ENCODE measurements at places on chromosomes 4 and X.

GRCh38 chr4:88779431-88779830 lies 81.8 kb upstream of the NAP1L5 start:
- DNase-seq = peak; percentile 47

GRCh38 chrX:154517101-154517781 lies 1.2 kb upstream of the FAM3A start:
- DNase-seq = no peak

- DNase-seq = no peak
Measured at GRCh38 chr4:52296341-52296740, 245.2 kb downstream of the SPATA18 start.

- no peak for DNase-seq
Measured at GRCh38 chr4:7422151-7422897, 12.4 kb downstream of the PSAPL1 start.

DNA sequence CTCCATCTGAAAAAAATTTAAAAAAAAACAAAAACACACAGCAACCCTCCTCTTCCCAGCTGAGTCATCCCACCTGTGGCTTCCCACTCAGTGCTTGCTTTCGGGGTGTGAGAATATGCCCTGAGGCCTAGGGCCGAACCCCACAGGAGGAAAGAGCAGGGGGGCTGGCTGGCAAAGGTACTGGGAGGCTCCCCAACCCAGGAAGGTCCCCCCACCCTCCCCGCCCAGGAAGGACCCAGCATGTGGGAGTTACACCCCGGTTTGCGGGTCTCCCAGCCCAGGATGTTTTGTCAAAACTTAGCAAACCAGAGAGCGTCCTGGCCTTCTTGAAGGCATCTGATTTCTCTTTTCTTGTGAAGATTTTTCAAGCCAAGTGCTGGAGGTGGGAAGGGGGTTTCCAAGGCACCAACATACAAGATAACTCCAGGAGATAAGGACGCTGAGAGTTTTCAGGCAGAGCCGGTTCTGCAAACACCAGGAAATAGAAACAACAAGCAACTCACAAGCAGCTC lies 25.7 kb upstream of the CSF2RA start:
- DNase-seq = peak; percentile 11

- peak; percentile 31 for DNase-seq
Measured at GRCh38 chr4:149113804-149114430, 671.7 kb upstream of the NR3C2 start.

DNA sequence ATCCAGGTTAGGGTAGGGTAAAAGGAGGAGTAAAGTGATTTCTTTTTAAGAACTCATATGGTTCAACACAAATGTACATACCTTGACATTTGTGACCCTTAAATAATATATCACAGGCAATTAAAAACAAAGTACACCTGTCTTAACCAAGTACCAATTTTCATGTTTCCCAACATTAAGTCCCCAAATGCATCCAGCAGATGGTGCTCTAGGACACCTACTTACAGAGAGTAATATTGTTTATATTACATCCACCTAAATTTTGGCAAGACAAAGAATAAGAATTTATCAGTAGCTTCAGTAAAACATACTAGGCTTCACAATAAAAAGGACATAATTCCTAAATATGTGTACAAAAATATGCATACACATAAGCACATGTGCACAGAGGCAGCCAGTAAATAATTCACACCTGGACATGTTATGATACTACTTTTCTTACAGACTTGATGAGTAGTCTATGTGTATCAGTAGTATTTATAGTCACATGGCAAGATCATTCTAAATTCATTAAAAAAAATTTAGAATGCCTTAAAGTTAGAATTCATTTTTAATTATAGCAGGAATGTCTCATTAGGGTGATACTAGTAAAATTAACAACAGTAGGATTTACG lies 219.7 kb downstream of the DCLK2 start:
- peak; percentile 82 for DNase-seq

DNA sequence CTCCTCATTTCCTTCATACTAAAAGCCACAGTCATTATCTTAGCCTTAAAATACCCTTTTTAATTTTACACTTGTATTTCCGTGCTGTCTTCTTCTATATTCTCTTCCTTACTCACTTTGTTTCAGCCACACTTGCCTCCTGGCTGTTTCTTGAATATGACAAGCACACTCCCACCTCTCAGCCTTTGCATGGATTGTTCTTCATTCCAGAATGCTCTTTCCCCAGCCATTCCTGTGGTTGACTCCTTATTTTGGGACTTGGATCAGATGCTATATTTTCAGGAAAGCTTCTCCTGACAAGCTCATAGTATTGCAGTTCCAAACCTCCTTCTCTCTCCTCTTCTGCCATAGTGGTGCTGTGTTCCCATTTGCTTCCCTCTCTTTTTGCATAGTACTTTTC lies 291.3 kb downstream of the PDHA2 start:
- no peak for DNase-seq

DNA sequence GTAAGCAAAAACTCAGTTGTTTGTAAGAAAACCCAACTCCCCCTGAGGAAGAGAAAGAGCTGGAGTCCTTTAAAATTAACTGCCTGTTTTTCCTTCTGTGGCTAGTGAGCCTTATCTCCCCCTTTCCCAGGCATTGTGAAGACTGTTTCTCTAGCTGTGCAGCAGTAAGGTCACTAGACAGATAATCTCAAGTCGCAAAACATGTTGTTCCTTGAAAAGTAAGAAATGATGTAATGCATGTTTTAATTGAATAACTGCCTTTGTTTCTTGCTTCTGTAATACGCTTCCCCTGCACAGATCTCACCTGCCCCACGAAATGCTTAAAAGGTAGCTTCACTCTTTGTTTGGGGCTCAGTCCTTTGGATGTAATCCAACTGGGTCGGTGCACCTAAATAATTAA lies 5.8 kb upstream of the GAGE12J start:
- DNase-seq = no peak

DNA sequence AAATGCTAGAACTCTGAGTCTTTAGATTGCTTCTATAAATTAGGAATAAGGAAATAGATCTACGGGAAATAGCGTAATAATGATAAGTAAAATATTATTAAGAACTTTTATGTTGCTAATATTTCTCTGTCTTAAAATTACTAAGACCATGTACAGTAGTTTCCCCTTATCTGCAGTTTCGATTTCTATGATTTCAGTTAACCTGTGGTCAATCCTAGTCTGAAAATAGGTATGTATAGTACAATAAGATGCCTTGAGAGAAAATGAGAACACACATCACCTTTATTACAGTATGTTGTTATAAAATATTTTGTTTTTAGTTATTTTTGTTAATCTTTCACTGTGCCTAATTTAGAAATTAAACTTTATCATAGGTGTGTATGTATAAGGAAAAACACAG lies 92.6 kb downstream of the CCSER1 start:
- DNase-seq = no peak

- no peak for DNase-seq
Measured at GRCh38 chr4:125131891-125132680, 182.7 kb upstream of the FAT4 start.

- DNase-seq = no peak
Measured at GRCh38 chr4:22814906-22815305, 122.2 kb downstream of the GBA3 start.

GRCh38 chrX:115268421-115268820 lies 21.1 kb upstream of the LUZP4 start:
- DNase-seq = peak; percentile 1

GRCh38 chr4:26871611-26872010 lies 11.0 kb downstream of the STIM2 start:
- DNase-seq = peak; percentile 8

GRCh38 chr4:106851726-106852125 lies 184.4 kb downstream of the DKK2 start:
- no peak for DNase-seq

DNA sequence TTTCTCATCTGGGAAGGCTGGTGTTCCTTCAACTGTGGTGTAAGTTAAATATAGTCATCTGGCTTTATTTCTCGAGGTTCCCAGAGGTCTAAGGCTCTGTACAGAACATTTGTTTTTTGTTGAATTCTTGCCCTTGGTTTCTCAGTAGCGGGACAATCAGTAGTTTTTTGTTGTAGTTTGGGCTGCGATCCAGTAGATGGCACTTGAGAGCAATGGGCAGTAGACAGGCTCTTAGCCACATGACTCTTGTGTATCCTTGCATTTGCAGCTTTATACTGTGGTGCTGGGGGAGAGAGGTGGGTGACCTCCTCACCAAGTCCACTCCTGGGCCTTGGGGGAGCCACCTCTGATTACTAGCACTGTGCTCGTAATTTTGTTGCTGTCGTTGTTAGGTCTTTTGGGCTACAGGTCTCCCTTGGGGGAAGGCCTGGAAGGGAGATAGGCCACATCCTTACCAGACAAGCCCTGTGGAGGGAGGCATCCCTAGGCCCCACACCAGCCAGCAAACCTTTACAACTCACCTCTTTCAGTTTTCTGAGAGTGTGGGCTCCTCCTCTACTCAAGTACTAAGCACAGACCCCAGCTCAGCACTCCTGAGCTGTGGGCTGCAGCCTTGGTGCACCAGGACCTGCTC lies 8.1 kb downstream of the ETDB start:
- DNase-seq = peak; percentile 53

DNA sequence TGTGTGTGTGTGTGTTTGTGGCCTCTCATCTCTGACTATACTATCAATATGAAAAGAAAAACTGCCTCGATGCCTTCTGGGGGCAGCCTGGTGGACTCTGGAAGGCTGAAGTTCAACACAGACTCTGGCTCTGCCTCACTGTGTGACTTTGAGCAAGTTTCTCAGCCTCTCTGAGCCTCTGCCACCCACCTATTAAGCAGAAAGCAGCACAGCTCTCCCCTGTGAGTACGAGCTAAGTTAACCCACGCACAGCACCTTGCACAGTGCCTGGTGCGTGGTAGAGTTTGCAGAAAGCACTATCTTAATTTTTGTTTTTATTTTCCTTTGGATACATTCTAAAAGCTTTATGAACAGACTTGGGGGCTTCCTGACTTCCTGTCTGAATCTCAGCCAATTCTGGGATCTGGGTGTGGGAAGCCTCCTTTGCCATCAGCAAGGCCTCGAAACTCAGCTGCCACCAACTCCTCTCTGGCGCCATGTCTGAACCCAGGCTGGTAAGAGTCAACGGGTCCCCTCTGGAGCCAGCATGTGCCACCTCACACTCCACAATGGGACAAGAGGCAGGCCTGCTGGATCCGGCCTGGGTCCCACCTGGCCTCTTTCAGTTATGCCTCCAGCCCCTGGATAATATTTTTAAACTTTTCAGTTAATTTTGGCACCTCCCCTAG lies 57.3 kb downstream of the JAKMIP1 start:
- DNase-seq = no peak

DNA sequence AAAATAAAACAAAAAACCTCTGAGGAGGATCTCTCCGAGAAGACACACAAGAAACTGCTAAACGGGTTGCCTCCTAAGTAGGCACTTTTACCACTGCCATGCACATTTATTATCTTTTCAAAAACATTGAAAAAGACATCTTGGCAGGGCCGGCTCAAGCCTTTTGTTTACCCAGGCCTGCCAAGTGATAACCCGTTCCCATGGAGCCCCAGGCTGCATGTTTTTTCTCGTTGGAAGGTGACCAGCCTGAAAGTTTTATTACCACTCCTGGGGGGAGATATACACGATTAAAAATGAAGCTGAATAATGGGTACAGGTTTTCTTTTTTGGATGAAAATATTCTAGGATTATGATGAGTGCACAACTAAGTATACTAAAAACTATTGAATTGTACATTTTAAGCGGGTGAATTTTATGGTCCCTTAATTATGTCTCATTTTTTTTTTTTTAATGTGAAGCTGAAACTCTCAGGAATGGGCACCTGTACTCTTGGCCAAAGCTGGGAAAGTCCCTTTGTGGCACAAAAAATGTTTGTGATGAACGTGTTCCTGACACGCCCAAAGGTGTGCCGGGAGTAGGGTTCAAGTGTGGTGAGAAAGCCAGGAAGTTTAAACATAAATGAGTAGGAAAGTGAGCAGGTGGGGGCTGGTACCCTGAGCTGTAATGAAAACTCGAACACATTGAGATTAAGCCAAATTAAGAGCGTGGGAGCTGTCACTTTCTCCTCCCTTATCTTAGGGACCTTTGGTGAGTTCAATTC lies 1.5 kb upstream of the MAP7D2 start:
- no peak for DNase-seq

DNA sequence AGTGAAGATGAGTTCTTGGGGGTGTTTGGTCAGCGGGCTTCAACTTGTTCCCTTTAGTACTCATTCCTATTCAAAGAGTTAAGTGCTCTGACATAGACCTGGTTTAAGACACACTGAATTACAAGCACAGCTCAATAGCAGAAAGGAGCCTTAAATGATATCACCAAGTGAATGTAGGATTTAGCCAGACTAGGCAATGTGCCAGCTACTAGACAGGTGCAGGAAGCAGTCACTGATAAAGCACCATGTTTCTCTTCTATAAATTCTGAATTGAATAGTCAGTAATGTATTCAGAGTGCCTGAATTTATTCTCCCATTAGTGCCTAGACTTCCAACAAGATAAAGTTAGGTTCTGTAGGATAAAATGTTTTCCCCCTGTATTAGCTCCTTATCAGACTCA lies 63.6 kb downstream of the ASB9 start:
- DNase-seq = no peak

- no peak for DNase-seq
Measured at GRCh38 chr4:93748373-93749291, 79.9 kb upstream of the ATOH1 start.

DNA sequence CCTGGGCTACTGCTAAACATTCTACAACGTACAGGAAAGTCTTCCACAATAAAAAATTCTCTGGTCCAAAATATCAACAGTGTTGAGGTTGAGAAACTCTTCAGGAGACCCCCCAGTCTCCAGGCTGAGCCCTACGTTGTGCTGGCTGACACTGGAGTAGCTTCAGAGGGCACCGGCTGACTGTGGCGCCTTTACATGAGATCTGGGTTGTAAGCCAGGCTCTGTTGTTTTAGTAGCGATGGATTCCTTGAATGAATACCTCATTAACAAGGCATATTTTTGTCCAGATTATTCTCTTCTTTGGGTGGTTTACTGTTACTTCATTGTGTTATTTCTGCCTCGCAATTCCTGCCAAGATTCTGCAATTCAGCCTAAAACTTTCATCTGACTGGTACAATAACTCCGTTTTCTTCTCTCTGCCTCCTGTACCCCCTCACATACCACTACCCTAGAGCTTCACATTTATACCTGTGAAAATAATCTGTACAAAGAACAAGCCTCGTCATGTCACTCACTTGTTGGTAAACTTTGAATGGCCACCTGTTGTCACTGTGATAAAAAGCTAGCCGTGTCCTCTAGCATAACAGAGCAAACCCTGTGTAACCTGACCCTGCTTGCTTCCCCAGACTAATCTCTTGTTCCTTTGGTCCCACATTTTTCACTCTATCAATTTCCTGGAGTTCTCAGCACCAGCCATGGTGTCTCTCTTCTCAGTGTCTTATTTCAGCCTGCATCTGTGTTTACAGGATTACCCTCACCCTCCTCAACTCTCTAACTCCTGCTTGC lies 1476.1 kb upstream of the TENM3 start:
- DNase-seq = no peak

DNA sequence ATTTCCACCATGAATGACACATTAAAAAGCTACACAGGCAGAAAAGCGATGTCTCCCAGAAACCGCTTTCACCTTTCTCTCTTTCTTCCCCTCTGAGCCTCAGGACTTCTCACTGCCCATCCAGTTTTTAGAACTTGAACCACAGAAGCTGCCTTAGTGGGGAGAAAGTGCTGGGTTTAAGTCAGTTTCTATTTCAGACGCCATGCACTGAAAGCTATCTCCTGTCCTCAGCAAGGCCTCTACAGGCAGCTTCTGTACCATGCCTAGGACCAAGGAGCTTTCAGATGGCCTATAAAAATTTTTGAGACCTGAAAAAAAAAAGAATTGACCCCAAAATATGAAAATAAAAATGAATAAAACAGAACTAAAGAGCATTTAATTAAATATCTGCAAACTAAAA lies 34.5 kb downstream of the RAB33B start:
- DNase-seq = no peak

Measured in cardiac fibroblast (primary cell).